ENCODE measurements at places on chromosomes 6 and 20. TPM values are rescaled to one million over a fixed set of nuclear protein-coding genes. Genes with fewer than 3 reads are reported as not detected.

The LY86 gene
- not detected for total RNA-seq

The PPP1R14C gene
- total RNA-seq = not detected

The PRR18 gene
- total RNA-seq = not detected

The MEP1A gene
- not detected for total RNA-seq

The PEDS1 gene
- total RNA-seq = 34.8 TPM

The RIPOR3 gene
- total RNA-seq = 2.5 TPM

The TFAP2B gene
- not detected for total RNA-seq

The DOK5 gene
- 15.8 TPM for total RNA-seq

The LCA5 gene
- 4.7 TPM for total RNA-seq

The HLA-DPA1 gene
- total RNA-seq = 2.8 TPM

The ZNF133 gene
- 7.9 TPM for total RNA-seq

The HCK gene
- total RNA-seq = not detected

The CNKSR3 gene
- total RNA-seq = 6.6 TPM

The TBXT gene
- total RNA-seq = not detected

The TCF21 gene
- total RNA-seq = 28.5 TPM

The BEND3 gene
- 1.5 TPM for total RNA-seq

The SLC12A5 gene
- total RNA-seq = not detected

The ME1 gene
- total RNA-seq = 13.2 TPM

The SYCP2L gene
- not detected for total RNA-seq

The FAM83B gene
- total RNA-seq = not detected

The SCRT2 gene
- total RNA-seq = not detected

The FOXS1 gene
- not detected for total RNA-seq

The MYCT1 gene
- 0.75 TPM for total RNA-seq

The KCNQ2 gene
- total RNA-seq = not detected

The TREML1 gene
- not detected for total RNA-seq

The ERVFRD-1 gene
- not detected for total RNA-seq

The GINM1 gene
- 78.5 TPM for total RNA-seq

The BMP5 gene
- total RNA-seq = not detected

The TMEM217 gene
- total RNA-seq = 0.20 TPM

The PAX1 gene
- not detected for total RNA-seq

The OPN5 gene
- not detected for total RNA-seq

The TMEM14A gene
- 29.8 TPM for total RNA-seq

The PSORS1C1 gene
- 0.64 TPM for total RNA-seq

The BPI gene
- total RNA-seq = not detected

The ANKEF1 gene
- 0.68 TPM for total RNA-seq

The ADGRG6 gene
- 0.06 TPM for total RNA-seq

The FERMT1 gene
- 4.9 TPM for total RNA-seq

The MYT1 gene
- total RNA-seq = not detected

The BANF2 gene
- total RNA-seq = not detected

The ADTRP gene
- not detected for total RNA-seq

Measured in cardiac ventricle fibroblast (primary cell).